Activated T-helper 17 cell treated with anti-CD3 and anti-CD28 coated beads, Interleukin-2, amount 50 U/mL, for 72 hours (primary cell): ENCODE measurements at places on chromosomes 3 and 15. TPM values are rescaled to one million over a fixed set of nuclear protein-coding genes. Genes with fewer than 3 reads are reported as not detected.

The CDCP1 gene
- total RNA-seq = 0.17 TPM

DNA sequence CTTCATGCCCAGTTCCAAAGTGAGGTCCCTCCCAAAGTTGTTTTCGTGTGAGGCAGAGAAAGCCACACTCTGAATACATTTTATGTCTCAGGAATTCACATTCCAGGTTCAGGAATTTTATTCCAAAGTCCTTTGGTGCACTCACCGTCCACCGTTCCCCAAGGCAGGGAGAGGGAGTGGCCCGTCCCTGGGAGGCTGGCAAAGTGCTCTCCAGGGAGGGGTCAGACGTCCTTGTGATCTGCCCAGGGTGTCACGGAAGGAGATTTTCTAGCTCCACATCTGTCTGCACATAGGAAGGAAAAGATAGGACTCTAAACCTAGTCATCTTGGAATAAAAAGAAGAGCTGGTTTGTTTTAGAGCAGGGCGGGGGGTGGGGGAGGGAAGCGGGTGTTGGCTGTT lies 47.9 kb downstream of the KLF13 start:
- no peak for ATAC-seq

DNA sequence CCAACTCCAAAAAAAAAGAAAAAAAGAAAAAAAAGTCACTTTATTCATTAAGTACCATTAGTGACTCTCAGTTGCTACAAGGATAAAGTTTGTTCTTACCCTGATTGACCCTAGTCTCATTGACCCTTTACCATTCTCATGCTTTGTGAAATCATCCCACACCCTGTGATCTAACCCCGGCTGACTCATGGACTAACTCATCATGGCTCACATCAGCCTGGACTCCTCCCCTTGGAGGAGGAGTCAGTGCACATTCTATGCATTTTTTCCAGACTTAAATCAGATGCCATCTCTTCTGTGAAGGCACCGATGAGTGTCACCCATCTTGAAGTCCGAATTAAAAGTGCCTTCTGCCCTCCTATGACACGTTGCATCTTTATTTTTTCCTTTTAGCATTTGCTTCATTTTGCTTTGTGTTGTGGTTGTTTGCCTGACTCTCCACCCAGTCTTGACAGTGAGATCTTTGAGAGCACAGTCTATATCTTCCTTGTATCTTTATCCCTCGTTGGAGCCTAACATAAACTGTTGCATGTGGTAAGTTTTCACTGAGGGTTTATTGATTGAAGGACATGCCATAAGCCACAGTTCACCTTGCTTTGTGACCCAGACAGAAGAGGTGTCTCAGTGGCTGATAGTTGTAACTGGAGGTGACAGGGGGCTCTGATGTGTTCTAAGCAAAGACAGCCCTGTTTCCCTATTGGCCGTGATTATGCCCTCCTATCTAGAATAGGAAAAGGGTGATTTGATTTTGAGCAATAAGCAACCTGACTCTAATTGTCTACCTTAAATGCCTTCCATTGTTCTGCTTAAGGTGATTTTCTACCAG lies 72.1 kb downstream of the IL1RAP start:
- peak; percentile 90 for ATAC-seq

DNA sequence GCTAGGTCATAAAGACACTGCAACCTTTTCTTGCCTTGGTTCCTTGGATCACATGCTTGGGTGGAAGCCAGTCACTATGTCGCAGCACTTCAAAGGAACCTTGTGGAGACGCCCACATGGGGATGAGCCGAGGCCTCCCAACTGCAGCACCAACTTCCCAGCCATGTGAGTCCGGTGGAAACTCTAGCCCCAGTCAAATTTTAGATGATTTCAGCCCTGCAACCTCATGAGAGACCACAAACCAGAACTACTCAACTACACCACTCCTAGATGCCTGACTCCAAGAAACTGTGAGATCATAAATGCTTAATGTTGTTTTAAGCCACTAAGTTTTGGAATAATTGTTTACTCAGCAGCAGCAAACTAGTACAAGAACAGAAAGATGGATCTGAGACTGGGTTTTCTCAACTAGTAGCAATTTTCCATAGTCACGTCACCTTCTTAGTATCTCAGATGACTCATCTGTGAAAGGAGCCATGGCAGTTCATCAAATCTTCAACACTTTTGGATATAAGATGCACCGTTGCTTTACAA lies 86.5 kb downstream of the MB21D2 start:
- ATAC-seq = peak; percentile 89

DNA sequence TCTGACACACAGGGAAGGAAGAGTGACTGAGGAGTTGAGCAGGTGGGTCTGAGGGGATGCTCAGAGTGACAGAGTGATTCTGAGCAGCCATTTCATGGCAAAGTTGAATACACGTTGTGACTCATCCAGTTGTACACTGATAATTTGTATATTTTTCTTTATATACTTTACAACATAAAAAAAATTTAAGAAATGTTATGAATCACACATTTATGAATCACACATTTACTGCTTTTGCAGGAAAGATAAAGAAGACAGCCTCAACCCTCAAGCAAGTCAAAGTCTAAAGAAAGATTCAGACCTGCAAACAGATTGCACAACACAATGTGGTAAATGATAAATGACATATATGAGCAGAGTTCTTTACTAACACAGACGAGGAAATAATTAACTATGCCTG lies 21.0 kb upstream of the CHMP2B start:
- peak; percentile 59 for ATAC-seq

- no peak for ATAC-seq
Measured at GRCh38 chr3:15606434-15606891, 4.9 kb downstream of the BTD start.
